ENCODE measurements at places on chromosomes 6 and 20.

- DNase-seq = no peak
These were observed 12.0 kb downstream of the LMBRD1 start for GRCh38 chr6:69784595-69785377.

DNA sequence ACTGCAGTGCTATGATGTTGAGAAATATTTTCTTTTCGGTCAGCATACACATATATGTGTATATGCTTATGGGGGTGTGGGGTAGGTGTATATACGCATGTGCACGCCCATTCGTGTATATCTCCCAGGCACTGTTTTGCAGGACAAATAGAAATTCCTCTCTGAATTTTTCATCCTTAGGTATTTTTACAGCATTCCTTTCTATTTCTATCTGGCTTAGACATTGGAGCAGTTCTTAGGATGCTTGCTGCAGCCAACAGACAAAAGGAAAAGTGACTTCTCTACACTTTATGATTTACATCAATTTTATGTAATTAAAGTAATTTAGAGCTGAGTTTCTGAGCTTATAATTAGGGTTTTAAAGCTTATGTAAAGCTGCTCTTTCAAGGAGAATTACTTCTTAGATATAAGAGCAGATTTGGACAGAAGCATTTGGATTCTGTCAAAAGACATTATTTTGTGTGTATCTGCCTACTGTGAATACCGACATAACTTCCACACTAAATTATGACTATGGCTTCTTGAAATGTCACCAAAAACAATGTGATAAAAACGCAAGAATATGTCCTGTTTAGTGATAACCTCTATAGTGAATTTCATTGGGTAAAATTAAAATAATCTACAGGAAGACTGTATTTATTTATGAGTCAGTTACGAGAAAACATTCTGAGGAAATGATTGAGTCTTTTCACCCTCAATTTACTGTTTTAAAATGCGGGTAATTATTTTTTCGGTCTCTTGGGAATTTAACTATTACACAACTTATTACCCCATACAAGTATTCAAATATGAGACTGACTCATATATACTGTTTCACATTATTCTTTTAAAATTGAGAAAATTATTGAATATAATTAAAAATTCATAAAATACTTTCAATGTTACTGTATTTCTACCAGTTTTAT, 21.3 kb upstream of the CEP43 start:
- no peak for DNase-seq

DNA sequence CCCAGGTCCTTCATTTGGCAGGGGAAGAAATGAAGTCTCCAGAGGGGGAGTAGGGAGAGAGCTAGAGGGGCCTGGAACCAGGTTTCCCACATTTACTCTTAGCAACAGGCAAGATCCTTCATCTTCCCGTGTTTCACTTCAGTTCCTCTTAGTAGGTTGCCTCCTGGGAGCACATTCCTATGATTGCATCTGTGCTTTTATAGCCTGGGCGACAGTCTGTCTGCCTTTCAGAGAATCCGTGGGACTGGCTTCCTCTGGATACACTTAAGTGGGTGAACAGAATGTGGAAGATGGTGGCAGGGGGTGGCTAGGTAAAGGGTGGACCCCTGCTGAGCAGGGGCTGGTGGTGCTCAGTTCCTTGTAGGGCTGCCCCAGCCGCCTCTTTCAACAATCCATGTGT, 33.4 kb downstream of the STK35 start:
- DNase-seq = no peak

DNA sequence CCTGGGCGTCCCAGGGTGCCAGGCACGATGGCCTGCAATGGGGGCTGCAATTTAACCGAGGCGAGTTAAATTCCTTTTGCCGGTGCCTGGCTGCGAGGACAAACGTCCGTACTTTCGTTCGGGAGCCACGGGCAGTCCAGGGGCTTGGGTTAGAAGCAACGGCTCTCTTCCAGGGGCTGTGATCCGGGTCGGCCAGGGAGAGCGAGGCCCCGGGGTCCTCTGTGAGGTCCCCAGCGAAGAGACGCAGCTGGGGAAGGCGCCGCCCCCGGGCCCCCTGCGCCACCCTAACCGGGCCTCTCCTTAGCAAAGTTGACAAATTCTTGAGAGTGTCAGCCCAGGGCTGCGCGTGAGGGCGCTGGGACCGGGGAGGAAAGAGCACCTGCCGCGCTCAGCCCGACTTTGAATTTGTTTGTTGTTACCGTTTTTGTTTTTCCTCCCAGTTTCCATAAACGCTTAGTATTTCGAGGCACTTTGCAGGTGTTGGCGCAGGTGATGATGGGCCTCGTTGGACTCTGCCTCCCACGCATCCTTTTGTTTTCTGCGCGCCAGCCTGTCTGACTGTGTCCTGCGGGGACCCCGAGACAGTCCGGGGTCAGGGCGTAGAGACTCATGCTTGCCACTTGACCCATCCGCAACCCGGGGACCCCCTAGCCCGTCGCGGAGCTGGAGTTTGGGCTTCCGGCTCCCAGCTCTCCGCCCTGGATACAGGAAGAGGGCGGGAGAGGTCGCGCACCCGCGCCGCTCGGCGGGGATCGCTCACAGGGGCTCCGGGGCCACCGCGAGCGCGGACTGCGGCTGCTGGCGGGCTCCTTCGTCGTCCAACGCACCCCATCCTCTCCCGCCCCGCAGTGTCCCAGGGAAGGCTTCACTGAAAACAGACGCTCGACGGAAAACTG, 5.8 kb downstream of the OLIG3 start:
- no peak for DNase-seq

DNA sequence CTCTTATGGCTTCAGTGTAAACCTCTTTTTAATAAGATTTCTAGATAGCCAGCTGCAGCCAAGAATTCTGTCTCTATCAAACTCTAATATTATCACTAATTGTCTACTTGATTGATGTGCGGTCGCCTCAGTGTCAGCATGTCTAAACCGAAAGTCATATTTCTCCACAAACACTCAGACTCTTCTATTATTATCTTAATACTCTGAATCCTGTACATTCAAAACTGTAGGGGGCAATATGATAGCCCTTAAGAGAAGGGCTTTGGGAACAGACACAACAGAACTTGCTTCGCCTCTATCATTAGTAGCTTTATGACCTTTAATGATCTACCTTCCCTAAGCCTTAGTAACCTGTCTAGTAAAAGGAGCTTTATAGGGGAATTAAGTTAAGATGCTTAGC, 379.7 kb upstream of the PTCHD4 start:
- DNase-seq = no peak

- no peak for DNase-seq
These were observed 9.3 kb upstream of the KCNK15 start for GRCh38 chr20:44736170-44737021.

- no peak for DNase-seq
These were observed 9.4 kb upstream of the ARFGEF2 start for GRCh38 chr20:48912065-48912464.

DNA sequence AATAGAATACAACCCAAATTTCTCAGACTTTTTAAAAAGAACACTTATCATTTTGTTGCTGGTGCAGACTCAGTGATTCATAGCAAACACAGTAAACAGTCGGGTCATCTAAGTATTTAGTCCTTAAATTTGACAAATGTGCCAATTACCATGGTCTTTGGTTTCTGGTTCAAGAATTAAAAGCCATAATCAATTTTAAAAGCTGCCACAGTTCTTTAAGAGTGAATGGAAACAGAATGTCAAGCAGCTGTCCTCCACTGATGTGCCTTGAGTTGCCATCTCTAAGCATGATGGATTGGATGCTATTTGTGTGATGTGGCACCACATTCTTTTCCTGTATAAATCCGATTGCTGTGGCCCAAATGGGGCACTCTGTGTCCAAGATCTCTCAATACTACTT, 67.2 kb upstream of the MLIP start:
- DNase-seq = no peak

DNA sequence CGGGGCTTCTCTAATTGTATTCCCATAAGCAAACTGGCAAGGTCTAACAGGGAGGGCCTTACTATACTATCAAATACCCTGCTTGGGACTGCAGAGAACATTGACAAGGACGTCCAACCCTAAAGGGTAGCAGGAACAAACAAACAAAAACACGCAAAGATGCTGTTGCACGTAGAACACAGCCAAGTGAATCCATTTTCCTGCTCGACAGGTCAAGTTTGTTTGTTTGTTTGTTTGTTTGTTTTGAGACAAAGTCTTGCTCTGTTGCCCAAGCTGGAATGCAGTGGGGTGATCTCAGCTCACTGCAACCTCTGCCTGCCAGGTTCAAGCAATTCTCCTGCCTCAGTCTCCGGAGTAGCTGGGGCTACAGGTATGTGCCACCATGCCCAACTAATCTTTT, 91.3 kb downstream of the ZMYND8 start:
- DNase-seq = no peak

DNA sequence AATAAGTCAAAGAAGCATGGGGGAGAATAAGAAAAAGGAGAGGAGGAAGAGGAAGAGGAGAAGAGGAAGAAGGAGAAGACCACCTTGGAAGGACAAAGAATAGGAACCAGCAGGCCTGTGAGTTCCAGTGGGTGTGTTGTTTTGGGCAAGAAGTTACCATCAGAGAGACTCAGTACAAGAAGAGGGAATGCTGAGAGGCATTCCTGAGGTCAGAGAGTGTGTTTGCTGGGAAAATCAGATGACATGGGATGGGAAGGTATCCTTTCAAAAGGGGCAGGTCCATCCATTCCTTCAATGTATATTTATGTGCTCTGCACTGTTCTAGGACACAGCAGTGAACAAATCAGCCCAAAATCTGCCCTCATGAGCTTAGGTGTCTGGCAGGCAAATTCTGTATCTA, 40.5 kb upstream of the PRIM2 start:
- DNase-seq = no peak

- DNase-seq = no peak
These were observed 78.3 kb downstream of the PRKN start for GRCh38 chr6:162649271-162649670.

GRCh38 chr6:135094403-135094821, 39.8 kb upstream of the HBS1L start:
- peak; percentile 39 for DNase-seq

DNA sequence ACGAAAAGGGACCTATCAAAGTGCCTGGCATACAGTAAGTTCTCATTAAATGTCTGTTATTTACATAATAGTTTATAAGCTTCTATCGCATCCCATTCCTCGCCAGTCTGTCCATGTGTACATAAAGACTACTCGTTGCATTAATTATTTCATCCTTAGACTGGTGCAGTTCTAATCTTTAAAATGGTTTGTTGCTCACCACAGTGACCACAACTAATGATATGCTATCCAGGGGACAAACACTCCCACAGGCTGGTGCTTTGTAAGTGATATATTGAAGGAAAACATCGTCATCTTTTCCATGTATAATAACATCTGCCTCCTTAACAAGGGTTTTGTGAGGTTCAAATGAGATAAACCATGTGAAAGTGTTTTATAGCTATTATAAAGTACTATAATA, 39.0 kb upstream of the HBS1L start:
- DNase-seq = no peak

- no peak for DNase-seq
These were observed 98.1 kb downstream of the RALGAPA2 start for GRCh38 chr20:20614391-20614790.

GRCh38 chr6:86685230-86685797, 252.0 kb upstream of the HTR1E start:
- DNase-seq = no peak

DNA sequence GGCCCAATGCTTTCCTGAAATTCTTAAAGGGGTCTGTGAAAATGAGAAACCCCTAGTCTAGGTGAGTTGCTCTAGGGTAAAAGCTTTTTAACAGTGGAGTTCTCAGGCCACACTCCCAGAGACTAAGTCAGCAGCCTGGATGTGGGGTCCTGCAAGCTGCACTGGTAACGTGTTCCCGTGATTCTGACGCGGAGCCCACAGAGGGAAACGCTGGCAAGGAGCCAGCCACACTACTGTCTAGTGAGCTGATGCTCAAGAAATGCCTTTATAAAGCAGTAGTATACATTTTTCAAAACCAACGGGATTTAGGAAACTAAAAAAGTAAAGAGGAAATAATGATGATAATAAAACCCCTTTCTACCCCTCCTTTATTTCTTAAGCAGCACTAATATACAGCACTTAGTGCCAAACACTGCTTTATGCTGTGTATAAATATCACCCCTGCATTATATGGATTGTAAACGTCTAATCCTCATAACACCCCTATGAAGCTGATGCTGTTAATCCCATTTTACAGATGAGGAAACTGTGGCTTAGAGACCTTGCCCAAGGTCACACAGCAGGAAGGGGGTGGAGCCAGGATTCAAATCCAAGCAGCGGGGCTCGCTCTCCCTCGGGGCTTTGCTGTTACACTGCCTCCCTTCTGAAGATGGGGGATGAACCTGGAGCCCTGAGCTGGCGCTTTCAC, 25.0 kb downstream of the KCNK15 start:
- DNase-seq = no peak

GRCh38 chr6:88311561-88311960, 145.4 kb upstream of the CNR1 start:
- DNase-seq = no peak

DNA sequence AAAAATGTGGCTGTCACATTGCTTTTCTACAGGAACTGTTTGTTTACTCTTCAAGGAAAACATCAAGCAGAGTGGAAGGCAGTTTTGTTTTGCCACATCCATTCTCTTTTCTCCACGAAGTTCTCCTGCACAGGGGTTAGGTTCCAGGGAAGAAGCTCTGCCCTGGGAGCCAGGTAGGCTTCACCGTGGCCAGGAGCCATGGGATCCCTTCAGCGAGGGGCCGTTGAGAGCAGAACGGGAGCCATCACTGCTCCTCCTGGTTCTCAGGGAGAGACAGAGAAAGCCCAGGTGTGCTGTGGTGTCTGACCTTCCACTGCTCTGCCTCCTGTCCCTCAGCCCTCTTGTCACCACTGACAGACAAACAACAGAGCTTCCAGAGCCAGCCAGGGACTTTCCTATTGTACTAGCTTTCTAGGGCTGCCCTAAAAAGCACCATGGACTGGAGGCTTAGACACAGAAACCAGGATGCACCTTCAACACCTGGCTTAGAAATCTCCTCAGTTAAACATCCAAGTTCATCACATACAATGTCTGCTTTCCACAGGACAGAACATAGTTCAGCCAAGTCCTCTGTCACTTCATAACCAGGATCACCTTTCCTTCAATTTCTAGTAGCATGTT, 75.6 kb upstream of the SLC22A23 start:
- no peak for DNase-seq

DNA sequence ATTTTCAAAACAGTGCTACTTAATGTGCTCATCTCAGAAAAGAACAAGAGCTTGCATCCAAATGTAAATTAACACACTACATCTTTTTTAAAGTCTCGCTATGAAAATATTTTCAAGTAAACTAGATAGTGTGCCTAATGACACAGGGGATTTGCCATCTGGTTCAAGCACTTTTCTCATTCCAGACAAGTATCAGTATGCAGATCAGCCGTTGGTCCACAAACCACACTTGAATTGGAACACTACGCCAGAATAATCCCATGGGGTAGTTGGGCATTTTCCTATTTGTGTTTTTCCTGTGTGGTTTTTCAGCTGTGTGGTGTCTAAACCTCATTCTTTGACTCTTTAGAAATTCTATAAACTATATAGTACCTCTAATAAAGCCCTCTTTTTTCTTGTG, 256.2 kb downstream of the EPHA7 start:
- DNase-seq = no peak

GRCh38 chr20:62831854-62832211, 15.0 kb downstream of the COL9A3 start:
- no peak for DNase-seq

All from stimulated activated CD8-positive, alpha-beta memory T cell treated with anti-CD3 and anti-CD28 coated beads, Interleukin-7, amount 100 ng/mL, for 4 hours (primary cell).